ENCODE measurements at places on chromosomes 1 and 21.

DNA sequence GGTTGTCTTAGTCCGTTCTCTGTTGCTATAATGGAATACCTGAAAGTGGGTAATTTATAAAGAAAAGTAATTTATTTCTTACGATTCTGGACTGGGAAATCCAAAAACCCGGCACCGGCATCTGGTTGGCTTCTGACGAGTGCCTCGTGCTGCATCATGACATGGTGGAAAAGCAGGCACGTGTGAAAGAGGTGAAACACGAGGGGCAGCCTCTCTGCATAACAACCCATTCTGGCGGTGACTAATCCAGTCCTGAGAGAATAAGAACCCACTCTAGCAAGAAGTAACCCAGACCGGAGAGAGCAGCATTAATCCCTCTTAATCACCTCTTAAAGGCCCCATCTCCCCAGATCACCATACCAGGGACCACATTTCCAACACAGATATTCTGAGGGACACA, 2.7 kb upstream of the EDEM3 start:
- DNase-seq, result no peak

DNA sequence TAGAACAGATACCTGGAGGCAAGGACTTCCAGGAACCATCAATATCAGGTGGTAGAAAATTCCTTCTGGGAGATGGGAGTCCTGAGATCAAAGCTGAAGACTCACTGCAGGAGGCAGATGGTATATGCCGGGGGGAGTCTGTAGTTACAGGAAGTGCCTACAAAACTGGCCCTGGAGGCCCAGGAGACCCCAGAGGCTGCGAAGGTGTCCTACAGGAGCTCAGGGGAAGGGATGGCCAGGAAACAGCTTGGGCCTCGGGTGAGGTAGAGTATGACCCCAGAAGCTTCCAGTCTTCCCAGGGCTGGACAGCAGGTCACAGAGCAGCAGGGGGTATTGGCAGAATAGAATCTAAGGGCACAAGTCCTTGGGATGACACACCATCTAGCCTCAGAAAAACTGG, 16.4 kb downstream of the IGFN1 start:
- no peak for DNase-seq

DNA sequence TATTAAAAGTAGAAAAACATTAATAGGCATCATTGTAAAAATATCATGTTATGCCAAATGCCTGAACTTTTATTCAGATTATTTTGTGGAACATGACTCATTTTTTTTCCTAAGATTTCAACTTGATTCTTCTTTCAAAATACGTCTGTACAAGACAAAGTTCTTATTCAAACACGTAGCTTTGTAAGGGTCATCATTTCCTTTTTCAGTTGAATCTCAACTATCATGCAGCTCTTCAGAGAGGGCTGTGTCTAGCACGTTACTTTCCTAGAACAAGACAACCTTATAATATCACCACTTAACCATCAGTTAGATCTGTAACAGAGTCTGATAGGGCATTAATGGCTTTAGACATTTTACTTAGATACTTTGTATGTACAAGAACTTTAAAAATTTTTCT, 608.9 kb downstream of the AMY1C start:
- no peak for DNase-seq

GRCh38 chr1:67691712-67692111, 6.7 kb downstream of the GADD45A start:
- DNase-seq, result no peak

- no peak for DNase-seq
Measured at GRCh38 chr1:110620686-110621085, 14.5 kb upstream of the KCNA2 start.

- no peak for DNase-seq
Measured at GRCh38 chr1:225360119-225360518, 67.7 kb downstream of the LBR start.

- no peak for DNase-seq
Measured at GRCh38 chr1:81155131-81155530, 645.6 kb upstream of the ADGRL2 start.

DNA sequence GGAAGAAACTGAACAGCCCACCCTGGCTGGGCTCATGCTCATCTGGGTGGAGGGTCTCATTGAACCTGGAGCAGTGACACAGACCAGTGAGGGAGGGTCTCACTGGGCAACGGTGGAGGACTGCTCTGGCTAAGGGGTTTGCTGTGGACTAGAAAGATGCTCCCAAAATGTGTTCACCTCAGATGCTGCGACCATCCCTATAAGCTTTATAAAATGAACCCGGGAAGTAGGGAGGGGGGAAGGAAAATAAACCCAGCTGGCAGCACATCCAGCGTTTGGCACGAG, 34.5 kb upstream of the LBR start:
- DNase-seq, result no peak

GRCh38 chr1:8653878-8654277, 163.6 kb downstream of the RERE start:
- no peak for DNase-seq

DNA sequence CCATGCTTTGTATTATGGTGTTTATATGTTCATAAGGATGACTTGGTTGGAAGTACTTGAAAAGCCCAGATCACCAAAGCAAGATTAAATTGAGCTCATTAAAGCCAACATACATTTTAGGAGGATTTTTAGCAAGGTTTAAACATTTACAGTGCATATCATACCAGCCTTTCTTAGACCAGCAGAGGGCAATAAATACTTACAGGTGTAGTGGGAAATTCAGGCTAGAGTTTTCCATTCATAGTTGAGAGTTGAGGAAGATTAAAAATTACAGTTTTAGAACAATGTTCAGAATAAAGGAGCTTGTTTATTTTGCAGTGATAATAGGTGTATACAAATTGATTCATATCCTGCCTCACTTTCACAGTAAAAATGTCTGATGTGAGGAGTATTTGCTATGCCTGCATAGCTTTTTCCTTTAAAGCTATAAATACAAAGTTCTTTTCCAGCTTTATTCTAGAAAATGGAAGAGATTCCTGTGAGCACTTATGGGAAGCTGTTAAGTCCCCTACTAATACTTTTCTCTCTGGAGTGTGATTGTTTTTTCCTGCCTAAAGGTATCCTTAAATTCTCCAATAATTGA, 35.3 kb downstream of the DTL start:
- DNase-seq, result peak; percentile 63

DNA sequence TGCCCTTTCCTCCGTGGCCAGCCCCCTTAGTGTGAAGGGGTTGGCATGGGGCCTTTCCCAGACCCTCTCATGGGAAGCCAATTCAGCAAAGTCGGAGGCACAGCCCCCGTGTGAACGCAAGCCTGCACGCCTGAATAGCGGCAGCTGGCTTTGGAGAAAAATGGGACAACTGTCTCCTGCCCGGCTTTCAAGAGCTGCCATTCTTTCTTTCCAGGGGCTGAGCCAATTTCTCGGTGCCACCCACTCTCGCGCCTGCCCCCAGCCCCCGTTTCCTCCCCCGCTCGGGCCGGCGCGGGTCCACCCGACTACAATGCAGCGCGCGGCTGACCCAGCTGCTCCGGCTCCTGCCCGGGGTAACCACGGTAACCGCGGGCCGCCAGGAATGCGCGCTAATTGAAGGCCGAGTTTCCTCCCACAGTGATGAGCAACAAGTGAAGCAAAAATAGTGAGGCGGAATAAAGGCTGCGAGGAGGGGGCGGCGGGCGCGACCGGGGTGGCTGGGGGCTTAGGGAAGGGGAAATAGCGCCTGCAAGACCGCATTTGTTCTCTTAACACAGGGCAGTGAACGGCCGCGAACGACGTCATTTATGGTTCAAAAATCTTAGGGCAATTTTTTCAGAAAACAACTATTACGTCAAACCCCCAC, 27.8 kb downstream of the ILDR2 start:
- DNase-seq, result peak; percentile 50

DNA sequence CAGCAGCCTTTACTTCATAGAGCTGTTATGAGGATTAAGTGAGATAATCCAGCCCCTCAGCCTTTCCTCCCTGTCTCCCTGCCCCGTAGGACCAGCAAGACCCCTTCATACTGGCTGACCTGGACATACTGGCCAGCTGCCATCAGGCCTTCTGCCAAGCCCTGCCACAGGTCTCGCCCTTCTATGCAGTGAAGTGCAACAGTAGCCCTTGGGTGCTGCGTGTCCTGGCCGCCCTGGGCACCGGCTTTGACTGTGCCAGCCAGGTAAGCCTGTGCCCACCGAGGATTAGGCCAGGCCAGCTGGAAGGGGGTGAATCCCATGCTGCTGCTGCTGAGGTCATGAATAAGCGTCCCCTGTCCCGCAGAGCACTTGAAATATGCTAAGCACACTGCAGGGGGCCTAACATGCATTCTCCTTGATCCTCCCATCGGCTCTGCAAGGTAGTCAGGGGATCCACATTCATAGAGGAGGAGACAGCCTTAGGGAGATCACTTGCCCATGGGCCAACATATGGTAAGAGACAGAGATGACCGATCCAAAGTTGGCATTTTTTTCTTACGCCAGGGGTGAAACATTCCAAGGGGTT, 73.3 kb upstream of the TINAGL1 start:
- DNase-seq, result no peak

All from umbilical cord (tissue), 2 donors.